Panc1 (cell line): ENCODE measurements at places on chromosomes 4 and X.

DNA sequence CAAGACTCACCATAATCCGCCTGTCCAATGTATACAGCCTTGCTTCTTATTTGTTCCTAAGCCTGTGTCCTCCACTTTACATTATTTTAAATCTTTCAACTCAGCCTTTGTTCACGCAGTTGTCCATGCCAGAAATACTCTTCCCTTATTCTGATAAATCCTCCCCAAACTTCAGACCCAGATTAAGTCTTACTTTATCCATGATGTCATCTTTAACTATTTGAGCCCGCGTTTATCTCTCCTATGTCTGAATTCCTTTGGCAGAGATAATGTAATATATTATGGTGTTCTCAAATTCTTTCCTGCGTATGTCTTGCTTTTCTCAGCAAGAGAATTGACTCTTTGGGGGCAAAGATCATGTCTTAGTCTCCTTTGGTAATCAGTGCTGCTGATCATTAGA is 129.6 kb downstream of the LUZP4 start:
- no peak for DNase-seq

DNA sequence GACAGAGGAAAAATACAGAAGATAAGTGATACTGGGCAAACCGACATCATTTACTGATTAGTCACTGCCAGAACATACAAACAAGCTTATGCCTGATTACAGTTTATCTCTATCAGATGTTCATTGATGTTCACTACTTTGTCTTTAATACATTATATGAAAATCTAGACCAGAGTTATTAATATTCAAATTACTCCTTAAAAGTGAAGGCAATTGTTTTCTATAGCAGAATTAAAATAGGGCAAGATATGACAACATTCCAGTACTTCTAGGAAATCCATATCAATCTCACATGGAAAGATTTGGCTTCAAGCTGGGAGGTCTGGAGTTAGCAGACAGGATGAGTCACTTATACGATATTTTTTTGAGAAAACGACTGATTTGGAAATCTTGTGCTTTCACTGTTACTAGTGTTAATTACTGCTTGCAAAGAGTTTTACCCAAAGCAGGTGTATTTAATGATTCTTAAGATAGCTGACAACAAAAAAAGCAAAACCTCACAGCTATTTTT is 31.8 kb downstream of the HPGD start:
- DNase-seq: no peak

GRCh38 chr4:186088523-186088922 is 16.0 kb upstream of the FAM149A start:
- no peak for DNase-seq

DNA sequence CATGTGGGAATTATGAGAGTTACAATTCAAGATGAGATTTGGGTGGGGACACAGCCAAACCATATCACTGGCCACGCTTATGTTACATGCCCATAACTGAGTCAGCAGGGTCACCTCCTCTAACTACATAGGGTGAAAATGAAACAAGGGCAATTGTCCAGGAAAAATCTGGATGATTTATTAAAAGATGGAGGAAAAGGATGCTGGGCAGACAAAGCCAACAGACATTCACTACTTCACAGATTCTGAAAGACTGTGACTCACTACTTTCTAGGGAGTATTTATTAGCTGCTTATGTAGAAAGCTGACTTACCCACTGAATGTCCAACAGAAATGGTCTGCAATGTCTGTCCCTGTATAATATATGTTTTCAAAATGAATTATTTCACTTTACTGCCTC is 72.4 kb downstream of the APBB2 start:
- DNase-seq: no peak

- DNase-seq: no peak
These were observed 457 bp downstream of the RIPPLY1 start for GRCh38 chrX:106902684-106903083.

DNA sequence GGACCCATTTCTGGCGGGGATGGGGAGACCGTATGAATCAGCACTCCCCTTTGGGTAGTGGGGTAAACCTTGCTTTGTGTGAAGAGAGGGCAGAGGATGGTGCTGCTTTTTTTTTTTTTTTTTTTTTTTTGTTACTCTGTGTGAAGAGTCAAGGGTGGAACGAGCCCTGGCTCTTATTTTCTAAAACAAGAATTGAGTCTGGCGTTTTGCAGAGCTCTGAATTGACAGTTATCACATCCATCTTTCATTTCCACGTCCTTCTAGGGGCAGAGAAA is 1.2 kb downstream of the SLAIN2 start:
- DNase-seq: no peak

- DNase-seq: no peak
These were observed 107.6 kb upstream of the FAM9B start for GRCh38 chrX:9141496-9141895.

GRCh38 chrX:19545651-19546050 is 30.3 kb upstream of the MAP3K15 start:
- no peak for DNase-seq

DNA sequence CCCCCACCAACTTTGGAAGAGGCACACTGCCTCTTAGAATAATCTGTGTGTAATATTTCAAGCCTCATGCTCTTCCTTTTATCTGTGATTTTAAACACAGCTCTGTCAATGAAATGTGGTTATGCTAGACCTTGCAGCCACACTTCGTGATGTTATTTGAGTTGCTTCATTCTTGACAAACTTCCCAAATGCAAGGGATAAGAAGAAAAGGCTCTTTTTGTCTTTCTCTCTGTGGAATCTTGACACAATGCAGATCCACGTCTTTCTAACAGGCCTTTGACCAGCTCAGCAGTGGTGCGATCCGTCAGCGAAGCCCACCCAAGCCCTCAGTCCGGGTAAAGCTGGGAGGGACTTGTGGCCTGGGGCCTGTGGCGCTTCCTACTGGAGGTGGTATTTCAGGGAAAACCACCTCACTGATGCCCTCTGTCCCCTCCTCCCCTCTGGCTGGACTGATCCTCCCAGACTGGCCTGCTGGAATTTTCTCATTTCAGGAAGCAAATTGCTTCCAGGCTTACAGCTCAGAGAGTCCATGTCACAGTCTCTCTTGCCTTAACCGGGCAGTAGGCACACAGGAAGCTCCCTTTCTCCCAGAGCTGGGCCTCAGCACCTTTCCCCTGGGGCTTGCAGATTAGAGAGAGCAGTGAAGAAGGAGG is 19.5 kb upstream of the CCKAR start:
- no peak for DNase-seq

- no peak for DNase-seq
These were observed 413.6 kb upstream of the CXorf51A start for GRCh38 chrX:147228153-147228552.

DNA sequence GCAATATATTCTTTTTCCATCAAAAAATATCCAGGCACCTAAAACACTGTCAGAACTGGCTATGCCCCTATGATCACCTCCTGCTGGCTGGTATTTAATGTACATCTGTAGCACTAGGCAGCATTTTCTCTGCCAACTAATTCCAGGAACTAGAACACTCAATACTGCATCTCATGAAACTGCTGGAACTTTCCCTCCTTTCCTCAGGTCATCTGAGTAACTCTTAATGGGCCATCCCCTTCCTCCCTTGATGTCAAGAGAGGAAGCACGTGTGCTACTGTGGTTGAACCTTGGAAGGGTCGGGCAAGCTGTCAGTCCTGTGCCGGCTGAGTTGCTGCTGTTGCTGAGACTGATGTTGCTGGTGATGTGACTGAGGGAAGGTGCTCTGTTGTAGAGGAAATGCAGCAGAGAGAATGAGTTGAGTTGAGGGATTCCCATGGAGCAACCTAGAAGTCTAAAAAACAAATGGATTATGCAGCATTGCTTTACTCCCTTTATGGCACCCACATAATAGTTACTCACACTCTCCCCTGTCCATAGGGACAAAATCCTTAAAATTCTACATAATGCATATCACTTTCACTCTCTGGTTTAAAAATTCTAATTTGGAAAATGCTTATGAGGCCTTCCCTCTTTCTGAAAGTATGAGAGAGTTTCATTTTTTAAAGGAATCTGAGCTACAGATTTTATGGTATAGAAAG is 39.5 kb downstream of the TMEM165 start:
- DNase-seq: no peak

DNA sequence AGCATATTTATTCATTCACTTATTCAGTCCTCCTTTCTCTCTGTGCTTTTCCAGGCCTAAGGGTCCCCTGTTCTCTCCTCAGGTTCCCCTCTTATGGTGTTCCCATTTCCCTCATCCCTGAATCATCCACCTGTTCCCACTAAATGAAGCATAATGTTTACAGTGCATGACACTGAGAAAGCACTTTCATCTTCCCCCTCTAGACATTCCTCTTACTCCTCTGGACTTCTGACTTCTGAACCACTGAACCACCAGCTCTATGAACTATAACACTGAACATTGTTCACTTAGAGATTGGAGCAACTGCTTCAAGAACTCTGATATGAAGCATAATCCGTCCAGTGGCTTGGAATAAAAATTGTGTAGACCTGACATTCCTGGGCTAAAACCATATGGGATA is 59.5 kb downstream of the CD38 start:
- DNase-seq: no peak

- no peak for DNase-seq
These were observed 8.7 kb downstream of the C1QTNF7 start for GRCh38 chr4:15436513-15436912.

GRCh38 chrX:54994668-54995351 is 822 bp upstream of the PFKFB1 start:
- DNase-seq: no peak

DNA sequence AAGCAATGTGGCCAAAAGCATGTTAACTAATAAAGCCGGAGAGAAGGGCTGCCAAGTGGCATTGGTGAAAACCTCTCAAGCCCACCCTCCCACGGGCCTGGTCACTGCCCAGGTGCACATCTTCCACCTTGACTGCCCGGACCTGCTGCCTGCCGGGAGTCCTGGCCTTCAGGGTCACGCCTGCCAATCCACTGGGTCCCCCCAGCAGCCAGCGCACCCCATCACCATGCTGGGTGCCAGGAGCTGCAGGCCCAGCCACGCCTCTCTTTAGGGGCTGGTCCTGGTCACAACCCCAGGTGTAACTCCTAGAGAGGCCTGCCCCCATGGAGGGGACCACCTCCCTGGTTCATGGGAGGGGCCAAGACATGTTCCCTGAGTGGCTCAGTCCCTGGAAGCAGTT is 66.4 kb downstream of the PSAPL1 start:
- no peak for DNase-seq

DNA sequence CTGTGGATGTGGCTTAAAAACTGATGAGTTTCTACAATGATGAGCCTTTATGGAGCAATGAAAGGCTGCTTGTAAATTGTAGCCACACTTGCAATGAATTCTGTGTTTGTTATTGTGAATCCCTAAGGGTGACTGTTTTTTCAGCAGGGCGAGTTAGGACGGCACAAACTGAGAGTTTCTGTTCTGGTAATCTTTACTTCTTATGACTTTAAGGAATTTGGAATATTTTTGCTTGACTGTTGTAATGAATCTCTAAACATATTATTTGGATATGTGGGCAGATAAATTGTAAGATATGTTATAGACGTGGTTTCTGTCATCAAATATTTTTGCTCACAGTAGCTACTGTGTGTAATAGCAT is 22.2 kb downstream of the RBPJ start:
- no peak for DNase-seq

- DNase-seq: peak; percentile 12
These were observed 128.5 kb upstream of the ARX start for GRCh38 chrX:25144043-25144940.
